ENCODE measurements at places on chromosomes 3 and 15. TPM values are rescaled to one million over a fixed set of nuclear protein-coding genes. Genes with fewer than 3 reads are reported as not detected.
A peak's percentile ranks its signal among the peaks of the same experiment; 100 is the strongest.

The CAND2 gene
- 25.5 TPM for total RNA-seq

The RNF168 gene
- total RNA-seq = 22.2 TPM

The FBXO40 gene
- total RNA-seq = not detected

The SUSD5 gene
- 1.1 TPM for total RNA-seq

DNA sequence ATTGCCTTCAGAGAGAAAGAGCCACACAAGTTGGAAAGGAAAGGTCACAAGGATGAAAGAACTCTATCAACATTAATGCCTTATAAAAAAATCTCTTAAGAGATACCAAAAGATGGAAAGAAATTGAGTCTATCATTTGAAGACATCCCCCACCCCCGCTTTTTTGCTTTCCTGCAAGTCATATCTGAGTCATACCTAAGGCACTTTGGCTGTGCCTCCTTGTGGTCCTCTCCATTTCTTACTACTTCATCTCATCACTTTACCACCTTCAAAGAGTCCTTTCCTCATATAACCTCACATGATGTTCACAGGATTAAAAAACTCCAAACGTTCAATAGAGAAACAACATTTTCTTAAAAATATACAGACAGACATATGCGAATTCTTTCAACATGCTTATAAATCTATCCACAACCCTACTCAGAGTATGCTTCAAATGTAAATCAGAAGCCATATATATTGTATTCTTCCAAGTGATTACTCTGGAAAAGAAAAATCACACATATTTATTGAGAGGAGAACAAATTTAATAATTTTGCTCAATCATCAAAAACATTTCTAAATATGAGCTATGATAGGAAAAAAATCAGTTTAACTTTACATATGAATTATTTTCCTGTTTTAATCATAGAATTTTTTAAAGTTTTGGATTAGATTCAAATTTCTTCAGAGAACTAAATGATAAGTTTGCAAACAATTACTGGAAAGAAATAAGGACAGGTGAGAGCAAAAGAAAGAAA is 1003.9 kb upstream of the CFAP20DC start:
- no peaks in the 10 kb centered on the region for H3K27me3 ChIP-seq
- DNase-seq = no peak
- no peak overlapping the region for H3K27ac ChIP-seq
- H3K4me3 ChIP-seq = no peak overlapping the region
- H3K4me1 ChIP-seq = no peaks in the 10 kb centered on the region

DNA sequence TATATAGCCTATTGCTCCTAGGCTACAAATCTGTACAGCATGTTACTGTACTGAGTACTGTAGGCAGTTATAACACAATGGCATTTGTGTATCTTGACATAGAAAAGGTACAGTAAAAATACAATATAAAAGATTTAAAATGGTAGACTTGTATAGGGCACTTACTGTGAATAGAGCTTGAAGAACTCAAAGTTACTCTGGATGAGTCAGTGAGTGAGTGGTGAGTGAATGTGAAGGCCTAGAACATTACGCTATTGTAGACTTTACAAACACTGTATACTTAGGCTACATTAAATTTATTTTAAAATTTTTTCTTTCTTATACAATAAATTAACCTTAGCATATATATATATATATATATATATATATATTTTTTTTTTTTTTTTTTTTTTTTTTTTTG is 140.0 kb upstream of the UBE2E1 start:
- H3K27me3 ChIP-seq = no peaks in the 10 kb centered on the region
- H3K4me3 ChIP-seq = no peak overlapping the region
- H3K36me3 ChIP-seq = no peaks in the 10 kb centered on the region
- DNase-seq = no peak
- no peaks in the 10 kb centered on the region for H3K4me1 ChIP-seq

GRCh38 chr3:43526956-43527355 is 94.9 kb downstream of the ANO10 start:
- H3K4me3 ChIP-seq = no peak overlapping the region
- H3K4me1 ChIP-seq = no peaks in the 10 kb centered on the region
- DNase-seq = no peak
- no peak overlapping the region for H3K27ac ChIP-seq

DNA sequence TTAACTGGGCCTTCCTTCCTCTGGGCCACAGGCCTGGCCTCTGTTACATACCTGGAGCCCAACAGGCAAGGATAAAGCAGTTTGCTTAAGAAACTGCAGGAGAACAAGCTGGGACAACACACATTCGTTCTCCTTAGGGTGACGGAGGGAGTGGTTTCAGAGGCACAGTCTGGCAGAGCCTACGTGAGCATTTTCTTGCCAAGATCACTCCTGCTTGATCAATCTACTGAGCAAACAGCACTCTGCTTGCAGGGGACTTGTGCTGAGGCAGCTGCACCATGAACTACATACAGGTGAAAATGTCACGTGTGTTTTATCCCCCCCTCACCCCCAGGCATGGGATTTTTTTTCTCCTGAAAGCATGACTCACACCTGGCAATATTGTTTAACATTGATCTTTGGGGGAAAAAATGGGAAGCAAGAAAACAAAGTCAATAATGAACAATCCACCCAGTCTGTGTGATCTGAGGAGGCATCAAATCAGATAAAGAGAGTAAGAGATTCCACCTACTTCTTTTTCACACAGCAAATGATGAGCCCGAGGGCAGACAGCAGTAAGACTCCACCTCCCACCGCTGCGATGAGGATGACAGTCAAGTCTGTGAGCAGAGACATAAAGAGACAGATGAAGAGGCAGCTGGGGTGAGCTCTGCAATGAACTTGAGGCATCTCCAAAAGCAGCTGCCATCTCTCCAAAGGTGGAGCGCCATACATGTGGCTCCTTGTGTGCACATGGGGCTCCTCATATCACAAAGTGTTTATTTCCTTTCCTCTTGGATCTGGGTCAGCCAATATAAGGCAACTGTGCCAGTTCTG is 57.4 kb downstream of the CDCP1 start:
- H3K27ac ChIP-seq = no peak overlapping the region
- no peak overlapping the region for H3K4me3 ChIP-seq
- H3K36me3 ChIP-seq = no peaks in the 10 kb centered on the region
- DNase-seq = no peak
- no peaks in the 10 kb centered on the region for H3K4me1 ChIP-seq

DNA sequence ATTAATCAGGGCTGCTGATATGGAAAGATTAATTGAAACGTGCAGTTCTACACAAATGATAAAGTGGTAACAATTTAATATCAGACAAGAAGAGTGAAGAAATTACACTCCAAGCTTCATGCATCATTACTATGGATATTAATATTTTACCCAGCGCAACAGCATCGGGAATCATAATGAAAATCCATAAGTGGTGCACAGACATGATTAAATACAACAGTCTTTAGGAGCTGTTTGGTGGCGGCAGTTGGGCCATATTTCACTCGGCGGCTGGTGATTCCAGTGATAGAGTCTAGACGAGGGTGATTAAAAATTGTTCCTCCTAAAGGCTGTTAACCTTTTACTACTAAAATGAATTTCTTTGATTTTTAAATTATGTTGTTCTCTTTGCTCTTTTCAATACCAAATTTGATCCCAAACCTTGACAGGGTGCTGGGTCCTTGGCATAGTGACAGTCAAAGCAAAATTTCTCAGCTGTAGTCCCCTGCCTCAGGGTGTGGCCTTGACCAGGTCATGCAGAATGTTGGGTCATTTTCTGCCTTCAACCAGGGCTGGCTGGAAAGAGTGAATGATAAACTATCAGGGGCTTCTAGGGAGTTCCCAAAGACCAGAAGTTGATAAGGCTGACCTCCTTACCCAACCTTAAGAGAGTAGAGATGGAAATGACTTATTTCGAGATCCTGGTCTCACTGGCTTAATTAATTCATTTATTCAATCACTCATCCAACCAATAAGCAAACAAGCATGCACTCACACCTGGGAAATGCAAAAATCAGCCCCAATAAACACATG is 392.0 kb downstream of the IL20RB start:
- H3K27ac ChIP-seq = no peak overlapping the region
- H3K27me3 ChIP-seq = no peaks in the 10 kb centered on the region
- H3K36me3 ChIP-seq = no peaks in the 10 kb centered on the region
- no peak overlapping the region for H3K4me3 ChIP-seq
- H3K4me1 ChIP-seq = no peaks in the 10 kb centered on the region
- no peak for DNase-seq

GRCh38 chr3:136135039-136135802 is 60.9 kb downstream of the MSL2 start:
- no peak for DNase-seq
- no peaks in the 10 kb centered on the region for H3K36me3 ChIP-seq
- no peak overlapping the region for H3K27ac ChIP-seq

DNA sequence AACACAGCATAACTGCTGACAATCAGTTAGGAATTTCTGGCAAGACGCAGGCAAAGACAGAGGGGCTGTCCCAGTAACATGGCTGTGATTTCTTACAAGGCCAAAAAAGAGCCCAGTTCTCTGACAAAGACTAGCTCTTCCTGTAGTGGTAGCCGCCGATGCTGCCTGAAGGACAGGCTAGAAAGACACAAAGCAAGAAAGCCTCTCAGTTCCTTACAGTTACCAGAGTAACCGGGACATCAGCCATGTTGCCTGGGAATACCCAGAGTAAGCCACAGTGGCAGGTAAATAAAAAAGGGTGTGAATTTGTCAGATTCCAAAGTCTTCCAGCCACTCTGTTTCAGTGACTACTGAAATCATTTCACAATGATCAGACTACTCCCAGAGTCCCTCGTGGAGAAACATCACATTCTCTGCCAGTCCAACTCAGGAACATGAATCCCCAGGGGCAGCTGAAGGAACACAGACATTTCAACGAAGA is 493.6 kb upstream of the ADAMTS9 start:
- H3K27me3 ChIP-seq = no peaks in the 10 kb centered on the region
- H3K4me1 ChIP-seq = peaks cover 4% of the 10 kb centered on the region
- peak overlapping the region; percentile 23 for H3K27ac ChIP-seq
- no peak overlapping the region for H3K4me3 ChIP-seq
- DNase-seq = no peak

The C2CD4B gene
- 8.6 TPM for total RNA-seq

GRCh38 chr15:41020829-41021228 is 67.6 kb downstream of the CHAC1 start:
- H3K36me3 ChIP-seq = no peaks in the 10 kb centered on the region
- H3K4me3 ChIP-seq = no peak overlapping the region
- no peak overlapping the region for H3K27ac ChIP-seq
- DNase-seq = no peak
- peaks cover 59% of the 10 kb centered on the region for H3K4me1 ChIP-seq
- H3K27me3 ChIP-seq = no peaks in the 10 kb centered on the region

DNA sequence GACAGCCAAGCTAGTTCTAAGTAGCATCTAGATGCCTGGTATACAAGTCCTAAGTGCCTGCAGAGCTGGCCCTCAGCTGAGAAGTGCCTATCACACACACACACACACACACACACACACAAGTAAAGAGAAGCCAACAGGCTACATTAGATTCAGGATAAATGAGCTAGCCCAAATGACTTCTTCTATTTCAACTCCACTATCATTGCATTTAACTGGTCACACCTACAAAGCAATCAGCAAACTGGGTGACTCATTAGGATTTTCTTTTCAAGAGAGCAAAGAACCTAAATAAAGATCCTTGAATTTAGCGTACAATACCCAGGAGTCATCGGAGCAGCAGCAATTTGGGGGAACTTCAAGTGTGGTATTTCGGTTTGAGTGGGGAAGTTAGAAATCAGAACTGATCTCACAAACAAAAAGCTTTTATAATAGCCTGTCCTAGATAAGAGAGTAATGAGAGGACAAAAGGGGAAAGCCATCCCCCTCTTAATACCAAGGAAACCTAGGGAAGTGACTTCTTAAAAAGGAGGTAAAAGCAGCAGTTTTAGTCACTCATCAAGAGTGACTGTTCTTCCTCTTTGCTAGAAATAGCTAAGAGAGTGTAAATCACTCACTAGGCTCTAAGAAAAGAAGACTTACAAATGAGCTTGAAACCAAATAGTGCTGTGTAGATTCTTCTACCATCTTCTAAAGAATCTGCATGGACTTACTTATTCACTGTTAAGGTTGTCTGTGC is 112.7 kb downstream of the TNIK start:
- H3K36me3 ChIP-seq = no peaks in the 10 kb centered on the region
- peaks cover 27% of the 10 kb centered on the region for H3K4me1 ChIP-seq
- no peak for DNase-seq
- no peak overlapping the region for H3K4me3 ChIP-seq
- H3K27me3 ChIP-seq = no peaks in the 10 kb centered on the region

DNA sequence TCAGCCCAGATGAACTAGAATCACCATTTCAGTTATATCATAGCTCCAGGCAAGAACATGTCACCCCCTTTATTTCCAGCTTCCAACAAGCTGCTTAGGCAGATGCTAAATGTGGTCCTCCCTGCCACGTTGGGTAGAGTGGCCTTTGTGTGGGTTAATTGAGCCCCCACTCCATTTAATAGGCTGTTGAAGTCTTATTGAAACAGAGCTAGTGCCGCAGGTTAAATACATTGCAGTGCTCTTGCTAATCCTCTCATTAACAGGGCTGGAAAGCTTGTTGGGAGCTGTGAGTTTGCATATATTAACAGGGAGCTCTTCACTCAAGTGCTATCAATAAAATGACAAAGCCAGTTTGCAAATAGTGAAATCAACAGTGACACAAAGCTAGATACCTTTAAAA is 248.4 kb upstream of the CMC1 start:
- no peaks in the 10 kb centered on the region for H3K4me1 ChIP-seq
- no peaks in the 10 kb centered on the region for H3K36me3 ChIP-seq
- no peak for DNase-seq
- no peak overlapping the region for H3K27ac ChIP-seq
- H3K27me3 ChIP-seq = no peaks in the 10 kb centered on the region

DNA sequence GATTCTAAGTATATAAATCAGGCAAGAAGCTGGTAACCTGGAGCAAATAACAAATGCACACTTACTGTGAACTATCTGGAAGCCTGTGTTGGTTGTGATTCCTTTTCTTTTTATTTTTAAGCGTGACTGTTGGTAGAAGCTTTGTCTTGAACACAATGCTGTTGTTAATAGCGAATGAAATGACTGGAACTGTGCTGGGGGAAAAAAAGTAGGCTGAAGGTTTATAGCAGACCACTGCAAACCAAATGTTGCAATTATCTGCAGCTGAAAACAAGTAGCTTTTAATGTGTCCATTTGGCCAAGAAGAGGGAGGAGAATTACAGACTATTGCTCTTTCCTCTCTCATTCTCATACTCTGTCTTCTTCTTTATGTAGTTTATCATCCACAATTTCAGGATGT is 184.5 kb upstream of the DNAJC19 start:
- DNase-seq = no peak

DNA sequence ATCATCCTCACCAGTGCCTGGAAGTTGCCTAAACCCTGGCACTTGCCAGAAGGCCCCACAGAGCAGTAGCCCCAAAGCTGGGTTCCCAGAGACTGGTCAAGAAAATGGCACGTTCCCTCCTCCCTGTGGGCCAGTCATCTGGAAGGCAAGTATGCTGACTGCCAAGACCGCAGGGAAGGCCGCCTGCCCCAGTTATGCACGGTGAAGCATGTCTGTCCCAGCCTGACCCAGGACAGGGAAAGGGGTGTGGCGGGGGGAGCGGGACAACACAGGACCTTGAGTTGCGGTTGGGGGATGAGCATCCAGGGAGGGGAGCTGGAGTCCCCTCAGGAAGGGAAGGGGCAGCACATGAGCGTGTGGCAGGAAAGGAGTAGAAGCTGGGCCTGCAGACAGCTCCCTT is 33.0 kb downstream of the RBPMS2 start:
- H3K4me3 ChIP-seq = no peak overlapping the region
- DNase-seq = no peak
- no peaks in the 10 kb centered on the region for H3K27me3 ChIP-seq

The WDR93 gene
- 0.17 TPM for total RNA-seq

The CAPN3 gene
- total RNA-seq = 7.5 TPM

The B4GALT4 gene
- 13.7 TPM for total RNA-seq

- DNase-seq = no peak
- H3K4me3 ChIP-seq = no peak overlapping the region
- no peaks in the 10 kb centered on the region for H3K36me3 ChIP-seq
These were observed 79.0 kb upstream of the MANF start for GRCh38 chr3:51306093-51306492.

The GATM gene
- total RNA-seq = 24.5 TPM

Measured in esophagus muscularis mucosa (tissue), 4 donors.